ENCODE measurements at places on chromosomes 2 and 18.

DNA sequence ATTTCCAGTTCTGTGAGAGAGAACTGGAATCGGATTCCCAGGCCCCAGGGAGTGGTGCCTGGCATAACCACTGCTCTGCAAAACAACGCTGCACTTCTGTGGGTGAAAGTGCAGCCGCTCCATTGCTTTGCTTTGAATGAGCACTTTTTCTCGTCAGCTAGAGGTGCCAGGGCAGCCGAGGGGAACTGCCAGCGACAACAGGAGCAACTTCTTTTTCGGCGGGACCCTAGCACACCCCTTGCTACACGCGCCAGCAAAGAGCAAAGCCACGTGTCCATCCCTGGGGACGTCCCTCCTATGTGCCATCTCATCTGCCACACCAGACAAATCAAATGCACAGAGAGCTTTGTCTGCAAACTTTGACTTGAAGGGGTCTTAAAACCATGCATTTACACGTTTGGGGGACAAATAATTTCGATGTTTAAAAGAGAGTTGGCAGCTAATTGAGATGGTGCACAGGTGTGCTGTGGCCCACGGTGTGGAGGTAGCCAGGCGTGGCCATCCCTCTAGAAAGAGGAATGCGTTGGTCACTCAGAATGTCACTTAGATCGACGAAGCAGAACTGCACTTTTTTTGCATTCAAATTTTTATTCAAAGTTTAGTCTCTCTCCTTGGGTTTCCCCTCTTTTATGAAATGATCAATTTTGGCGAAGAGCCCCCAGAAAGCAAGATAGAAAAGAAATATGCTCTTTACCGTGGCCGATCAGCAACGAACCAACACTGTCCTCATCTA lies 151.8 kb downstream of the MBP start:
- DNase-seq = no peak

GRCh38 chr2:212914392-212914791 lies 237.0 kb downstream of the IKZF2 start:
- no peak for DNase-seq

DNA sequence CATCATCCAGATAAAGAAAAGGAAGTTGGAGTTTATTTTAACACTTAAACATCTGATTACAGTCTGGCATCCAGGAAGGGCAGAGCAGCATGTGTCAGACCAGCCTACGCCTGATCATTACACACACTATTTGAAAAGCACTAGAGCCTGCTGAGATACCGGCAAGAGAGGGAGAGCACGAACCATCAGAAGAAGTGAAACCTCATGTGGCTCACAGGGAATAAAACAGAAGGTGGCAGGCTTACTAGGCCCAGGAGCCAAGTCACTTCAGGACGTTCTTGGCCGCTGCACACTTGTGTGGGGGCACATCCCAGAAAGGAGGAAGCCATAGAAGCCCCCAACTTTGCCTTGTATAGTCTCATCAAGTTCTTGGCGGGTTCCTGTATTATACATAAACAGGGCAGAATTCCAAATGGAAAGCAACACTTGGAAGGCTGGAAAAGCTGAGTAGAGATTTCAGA lies 105.5 kb downstream of the UGGT1 start:
- DNase-seq = no peak

- DNase-seq = no peak
Measured at GRCh38 chr18:7844017-7844416, 276.9 kb downstream of the PTPRM start.

DNA sequence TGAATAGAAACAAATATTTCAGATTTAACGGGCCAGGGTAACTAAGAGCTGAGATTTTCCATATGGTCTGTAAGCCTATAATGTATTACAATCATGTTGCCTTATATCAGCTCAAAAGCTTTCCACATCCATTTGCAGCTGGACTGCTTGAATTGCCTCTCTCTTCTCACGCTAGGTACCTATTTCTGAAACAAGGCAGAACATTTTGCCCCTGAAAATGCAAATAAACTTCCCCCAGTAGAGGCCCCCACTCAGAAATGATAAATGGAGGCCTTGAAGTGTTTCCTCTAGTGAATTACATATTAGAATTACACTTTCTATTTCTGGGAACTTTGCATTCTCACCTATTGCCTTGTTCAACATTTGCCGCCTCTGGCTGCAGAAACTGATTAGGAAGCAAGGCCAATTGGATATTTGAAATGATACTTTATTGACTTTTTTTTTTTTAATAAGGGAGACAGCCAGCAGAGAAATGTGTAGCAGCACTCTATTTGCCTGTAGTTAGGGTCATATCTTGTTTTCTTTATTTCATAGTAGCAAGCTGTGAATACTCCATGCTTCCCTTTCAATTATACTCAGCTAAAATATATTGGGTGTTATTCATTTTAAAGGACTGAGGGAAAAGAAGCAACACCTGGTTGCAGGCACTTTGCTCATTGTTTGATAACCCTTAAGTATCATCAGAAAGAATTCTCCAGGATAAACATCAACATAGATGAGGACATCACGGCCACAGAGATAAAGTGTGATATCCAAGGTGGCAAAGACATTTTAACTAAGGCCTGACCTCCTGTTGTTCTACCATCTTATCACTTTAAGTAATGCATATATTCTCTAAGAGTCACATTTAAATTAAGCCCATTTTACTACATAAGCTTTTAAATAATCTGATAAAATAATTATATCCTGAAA lies 505.5 kb downstream of the LRRTM4 start:
- DNase-seq = no peak

DNA sequence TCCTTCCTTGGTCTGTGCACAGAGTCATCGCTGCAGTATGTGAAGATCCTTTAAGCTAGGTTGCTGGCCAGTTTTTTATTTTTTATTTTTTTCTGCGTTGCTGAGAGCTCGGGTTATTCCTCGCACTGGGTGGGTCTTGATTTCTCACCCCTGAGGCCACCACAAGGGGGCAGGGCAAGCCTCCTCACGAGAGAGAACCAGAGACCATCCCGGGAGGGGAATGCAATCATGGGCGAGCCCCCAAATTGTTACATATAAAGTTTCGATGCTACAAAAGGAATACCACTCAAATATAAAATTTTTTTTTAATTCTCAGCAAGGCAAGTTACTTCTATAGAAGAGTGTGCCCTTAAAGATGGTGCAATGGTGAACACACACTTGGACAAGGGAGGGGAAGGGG lies 24.9 kb downstream of the HTR2B start:
- no peak for DNase-seq

DNA sequence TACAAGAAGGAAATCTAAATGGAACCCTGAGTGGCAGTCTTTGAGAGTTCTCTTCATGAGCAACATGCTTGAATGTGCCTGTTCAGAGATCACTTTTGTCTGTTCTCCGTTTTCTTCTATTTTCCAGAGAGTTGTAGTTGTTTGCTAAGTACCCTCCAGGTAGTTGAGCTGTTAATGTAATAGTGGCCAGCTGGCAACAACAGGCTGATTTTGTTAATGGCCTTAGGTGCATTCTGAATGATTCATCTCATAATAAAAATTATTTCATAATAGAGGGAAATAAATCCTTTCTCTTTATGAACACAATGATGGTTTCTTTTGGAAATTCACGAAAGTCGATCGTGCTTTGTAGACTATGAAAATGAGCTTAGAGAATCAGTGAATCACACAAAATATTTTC lies 136.8 kb downstream of the LRP1B start:
- DNase-seq = no peak

DNA sequence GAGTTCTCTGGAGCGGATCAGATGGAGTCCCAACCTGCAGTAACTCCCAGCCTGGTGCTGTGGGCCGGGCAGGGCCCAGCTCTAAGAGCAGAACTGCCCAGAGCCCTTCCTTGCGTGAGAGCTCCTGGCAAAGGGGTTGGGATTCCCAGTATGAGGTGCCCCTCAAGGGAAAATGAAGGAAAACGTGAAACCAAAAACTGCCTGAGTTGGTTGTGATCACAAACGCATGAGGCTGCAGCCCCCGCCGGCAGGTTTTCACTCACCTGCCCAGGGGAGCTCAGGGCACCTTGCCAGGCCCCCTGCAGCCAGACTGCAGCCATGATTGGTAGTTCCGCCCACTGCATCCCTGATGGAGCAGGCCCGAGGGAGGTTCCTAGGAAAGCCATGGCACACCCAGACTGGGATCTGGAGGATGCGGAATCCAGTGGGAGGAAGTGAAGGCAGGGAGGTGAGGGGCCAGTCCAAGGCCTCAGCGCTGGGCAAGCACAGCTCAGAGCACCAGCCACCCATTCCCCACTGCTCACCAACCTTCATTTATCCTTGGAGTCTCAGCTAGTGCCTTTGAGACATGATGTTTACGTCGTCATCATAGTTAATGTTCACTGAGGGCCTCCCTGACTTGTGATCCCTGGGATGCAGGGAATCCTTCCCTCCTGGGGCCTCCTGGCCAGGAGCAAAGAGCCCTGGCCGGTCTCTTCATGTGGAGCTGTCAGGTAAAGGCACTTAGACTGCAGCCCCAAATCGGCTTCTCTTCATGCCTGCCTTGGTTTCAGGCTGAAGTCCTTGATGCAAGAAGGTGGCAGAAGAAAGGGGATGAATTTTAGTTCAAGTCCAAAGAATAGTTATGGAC lies 103.2 kb downstream of the INHBB start:
- no peak for DNase-seq

- no peak for DNase-seq
Measured at GRCh38 chr18:9025091-9025838, 77.2 kb upstream of the NDUFV2 start.

DNA sequence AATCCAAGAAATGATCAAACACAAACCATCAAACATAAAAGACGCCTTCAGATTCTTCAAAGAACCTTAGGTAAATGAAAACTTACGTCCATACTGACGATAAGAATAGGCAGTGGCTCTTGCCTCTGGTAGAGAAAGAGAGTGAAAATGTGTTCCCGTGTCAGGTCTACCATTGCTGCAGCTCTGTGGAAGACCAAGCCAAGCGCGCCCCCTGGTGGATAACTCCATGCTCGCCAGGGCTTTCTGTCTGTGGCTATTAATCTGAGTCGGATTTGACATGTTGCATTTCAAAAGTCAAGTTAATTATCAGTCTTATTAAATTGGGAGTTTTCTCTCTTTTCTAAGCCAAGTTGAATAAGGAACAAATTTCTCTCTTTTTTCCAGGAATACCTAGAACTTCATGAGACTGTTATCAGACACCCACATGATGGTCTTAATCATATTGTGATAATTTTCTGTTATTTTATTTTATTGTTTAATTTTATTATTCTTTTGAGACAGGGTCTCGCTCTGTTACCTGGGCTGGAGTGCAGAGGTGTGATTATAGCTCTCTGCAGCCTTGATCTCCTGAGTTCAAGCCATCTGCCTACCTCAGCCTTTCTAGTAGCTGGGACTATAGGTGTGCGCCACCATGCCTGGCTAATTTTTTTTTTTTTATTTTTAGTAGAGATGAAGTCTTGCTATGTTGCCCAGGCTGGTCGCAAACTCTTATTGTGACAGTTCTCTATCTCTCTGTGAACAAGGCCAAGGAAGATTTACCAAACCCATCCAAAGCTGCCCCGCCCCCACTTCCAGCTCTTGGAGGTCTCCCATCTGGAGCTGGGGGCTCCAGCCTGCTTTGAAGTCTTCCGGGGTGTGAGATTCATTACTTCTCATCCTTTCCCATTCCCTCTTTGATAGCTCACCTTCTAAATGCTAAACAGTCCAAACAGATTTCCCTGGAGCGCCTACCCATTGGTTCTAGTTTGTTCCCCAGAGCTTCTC lies 15.8 kb upstream of the ZAP70 start:
- DNase-seq = peak; percentile 89

GRCh38 chr2:53854678-53855077 lies 5.1 kb downstream of the GPR75 start:
- DNase-seq = no peak

- DNase-seq = peak; percentile 23
Measured at GRCh38 chr2:162153608-162154224, 1.7 kb upstream of the GCG start.

GRCh38 chr2:8030573-8031303 lies 651.1 kb upstream of the ID2 start:
- no peak for DNase-seq

DNA sequence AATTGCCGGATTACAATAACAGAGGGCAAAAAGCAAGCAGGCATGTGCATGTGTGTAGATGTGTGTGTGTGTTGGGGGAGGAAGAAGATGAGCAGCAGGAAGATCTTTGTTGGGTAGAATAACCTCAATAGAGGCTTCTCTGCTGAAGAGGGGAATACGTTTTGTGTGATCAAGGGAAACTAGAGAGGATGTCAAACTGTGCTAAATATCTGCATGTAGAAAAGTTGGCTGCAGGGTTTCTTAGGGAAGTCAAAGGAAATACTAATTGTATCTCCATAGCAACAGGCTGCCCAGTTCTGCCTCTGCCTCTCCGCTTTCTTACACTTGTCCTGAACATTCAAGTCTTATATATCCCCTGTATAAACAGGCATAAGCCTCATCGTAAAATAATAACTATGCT lies 190.1 kb upstream of the RND3 start:
- DNase-seq = no peak

DNA sequence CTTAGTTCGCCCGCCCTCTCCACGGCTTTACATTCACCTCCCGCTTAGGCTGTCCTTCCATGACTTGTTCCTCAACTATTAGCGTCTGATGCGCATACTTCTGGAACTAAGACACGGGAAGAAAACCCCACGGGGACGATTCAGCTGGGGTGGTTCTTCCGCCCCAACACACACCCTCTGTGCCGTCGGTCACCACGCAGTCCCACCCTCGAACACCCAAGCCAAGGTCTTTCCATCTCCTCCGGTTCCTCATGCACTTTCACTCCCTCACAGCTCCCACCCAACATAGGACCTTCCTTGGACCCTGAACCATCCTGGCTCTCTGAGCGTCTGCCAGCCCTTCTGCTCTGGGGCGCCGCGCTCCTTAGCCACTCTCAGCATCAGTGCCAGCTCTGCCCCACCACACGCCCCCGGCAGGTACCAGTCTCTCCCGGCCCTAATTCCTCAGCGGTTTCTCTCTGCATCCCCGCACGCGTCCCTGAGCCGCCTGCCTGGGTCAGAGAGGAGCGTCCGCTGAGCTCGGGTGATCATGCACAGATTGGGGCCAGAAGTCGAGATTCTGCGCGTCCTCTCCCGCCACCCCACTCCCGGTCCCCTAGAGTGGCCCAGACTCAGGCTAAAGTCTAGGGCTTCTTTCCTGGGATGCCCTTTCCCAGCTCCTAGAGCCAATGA lies 522 bp upstream of the SRD5A2 start:
- DNase-seq = no peak

DNA sequence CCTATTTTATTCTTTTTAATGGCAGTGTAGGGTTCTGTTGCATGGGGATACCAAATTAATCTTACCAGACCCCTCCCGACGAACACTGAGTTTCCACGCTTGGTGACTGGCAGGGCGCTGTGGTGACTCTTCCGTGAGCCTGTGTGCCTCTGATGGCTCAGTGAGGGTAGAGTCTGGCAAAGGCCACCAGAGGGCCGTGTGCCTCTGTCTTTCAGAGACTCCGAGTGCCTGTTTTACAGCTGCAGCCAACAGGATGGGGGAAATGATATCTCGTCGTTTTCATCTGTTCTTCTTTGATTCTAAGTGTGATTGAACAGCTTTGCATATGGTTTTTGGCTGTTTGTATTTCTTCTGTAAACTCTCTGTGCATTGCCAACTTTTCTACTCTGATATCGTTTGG lies 99.8 kb downstream of the ZNF236 start:
- DNase-seq = no peak

- no peak for DNase-seq
Measured at GRCh38 chr18:35121531-35121930, 80.3 kb downstream of the MAPRE2 start.

- DNase-seq = no peak
Measured at GRCh38 chr2:239114616-239115265, 266.9 kb downstream of the TWIST2 start.
